Central memory CD4-positive, alpha-beta T cell (primary cell): ENCODE measurements at places on chromosomes 4 and X.

DNA sequence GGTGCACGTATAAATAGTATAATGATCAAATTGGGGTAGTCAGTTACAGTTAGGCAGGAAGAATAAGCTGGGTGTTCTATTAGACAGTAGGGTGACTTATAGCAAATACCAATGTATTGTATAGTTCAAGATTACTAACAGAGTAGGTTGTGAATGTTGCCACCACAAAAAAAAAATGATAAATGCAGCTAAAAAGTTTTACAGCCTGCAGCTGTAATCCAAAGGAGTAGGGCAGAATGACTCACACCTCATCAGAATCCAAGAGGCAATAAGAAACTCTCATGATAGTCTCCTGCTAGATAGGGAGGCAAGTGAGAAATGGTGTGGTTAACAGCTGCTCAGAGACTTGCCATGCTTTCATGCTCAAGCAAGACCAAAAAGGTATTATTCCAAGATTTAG is 19.6 kb upstream of the TCEAL4 start:
- DNase-seq: no peak

DNA sequence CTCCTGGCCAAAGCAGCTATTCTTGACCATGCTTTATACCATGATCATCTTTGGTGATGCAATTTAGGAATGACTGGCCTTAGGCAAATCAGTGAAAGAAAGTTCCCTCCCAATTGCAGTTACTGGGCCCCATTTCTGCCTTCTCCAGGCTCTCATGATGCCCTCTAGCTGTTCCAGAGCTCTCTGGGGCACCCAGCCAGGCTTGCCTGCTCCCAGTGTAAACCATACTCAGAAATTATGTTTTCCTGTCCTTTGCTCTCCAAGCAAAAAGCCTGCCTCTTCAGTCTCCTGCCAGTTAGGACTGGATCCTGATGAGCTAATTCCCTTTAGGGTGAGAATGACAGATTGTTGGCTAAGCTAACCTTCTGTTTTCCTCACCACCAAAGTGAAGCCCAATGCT is 85.3 kb upstream of the RBPJ start:
- DNase-seq: no peak

GRCh38 chr4:128524311-128524710 is 236.7 kb upstream of the PGRMC2 start:
- no peak for DNase-seq

GRCh38 chr4:143252478-143252877 is 67.8 kb downstream of the USP38 start:
- DNase-seq: no peak

- no peak for DNase-seq
Measured at GRCh38 chr4:24729119-24729730, 66.1 kb upstream of the SOD3 start.

- DNase-seq: no peak
Measured at GRCh38 chr4:112343330-112344080, 46.3 kb downstream of the ALPK1 start.

DNA sequence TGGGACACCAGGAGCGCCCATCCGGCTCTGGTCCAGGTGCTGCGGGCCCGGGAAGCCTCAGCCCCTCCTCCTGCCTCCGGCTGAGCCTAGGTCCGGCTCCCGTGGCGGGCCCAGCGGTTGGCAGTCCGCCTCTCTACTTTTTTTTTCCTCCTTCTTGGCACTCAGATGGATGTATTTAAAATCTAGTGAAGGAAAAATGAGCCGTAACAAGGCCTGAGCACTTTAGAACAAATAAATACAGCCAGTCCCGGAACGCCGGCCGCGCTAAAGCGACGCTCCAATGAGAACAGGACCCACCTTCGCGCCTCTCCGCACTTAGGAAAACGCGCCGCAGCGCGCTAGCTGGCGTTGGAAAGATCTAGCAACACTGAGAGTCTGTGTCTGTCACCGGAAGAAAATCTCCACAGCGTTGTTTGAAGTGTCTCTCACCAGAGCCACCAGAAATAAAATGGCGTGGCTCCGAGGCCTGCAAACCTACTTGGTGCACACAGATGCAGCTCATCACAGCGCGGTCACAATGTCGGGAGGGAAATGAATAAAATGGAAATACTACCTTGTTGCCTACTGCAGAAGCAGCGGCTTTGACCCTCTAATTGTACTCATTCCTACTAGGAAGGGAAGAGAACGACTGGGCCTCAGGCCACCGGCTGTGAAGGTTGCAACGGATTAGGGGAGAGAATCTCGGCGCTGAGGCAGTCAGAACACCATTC is 4.7 kb downstream of the NEUROG2 start:
- DNase-seq: no peak

GRCh38 chrX:69128588-69128987 is 36.7 kb downstream of the PJA1 start:
- DNase-seq: no peak

GRCh38 chr4:83875437-83875836 is 339.5 kb downstream of the GPAT3 start:
- no peak for DNase-seq

DNA sequence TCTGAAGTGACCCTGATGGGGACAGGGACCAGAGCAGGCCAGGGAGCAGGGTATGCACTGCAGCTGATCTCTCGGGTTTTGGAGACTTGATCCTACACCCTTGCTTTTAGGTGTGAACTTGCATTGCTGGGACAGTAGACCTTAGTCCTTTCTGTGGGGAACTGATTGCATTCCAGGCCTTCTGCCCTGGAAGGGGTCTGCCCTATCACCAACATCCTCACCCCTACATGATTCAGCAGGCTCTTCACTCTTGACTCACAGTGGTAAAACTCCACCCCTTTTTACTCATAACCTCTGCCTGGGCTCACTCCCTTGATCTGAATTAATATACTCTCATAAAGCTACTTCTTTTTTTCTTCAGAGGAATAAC is 6.6 kb upstream of the DDX60L start:
- DNase-seq: no peak

- no peak for DNase-seq
Measured at GRCh38 chrX:48107717-48108116, 22.7 kb upstream of the SPACA5B start.

GRCh38 chr4:10891866-10892265 is 207.3 kb upstream of the CLNK start:
- no peak for DNase-seq

DNA sequence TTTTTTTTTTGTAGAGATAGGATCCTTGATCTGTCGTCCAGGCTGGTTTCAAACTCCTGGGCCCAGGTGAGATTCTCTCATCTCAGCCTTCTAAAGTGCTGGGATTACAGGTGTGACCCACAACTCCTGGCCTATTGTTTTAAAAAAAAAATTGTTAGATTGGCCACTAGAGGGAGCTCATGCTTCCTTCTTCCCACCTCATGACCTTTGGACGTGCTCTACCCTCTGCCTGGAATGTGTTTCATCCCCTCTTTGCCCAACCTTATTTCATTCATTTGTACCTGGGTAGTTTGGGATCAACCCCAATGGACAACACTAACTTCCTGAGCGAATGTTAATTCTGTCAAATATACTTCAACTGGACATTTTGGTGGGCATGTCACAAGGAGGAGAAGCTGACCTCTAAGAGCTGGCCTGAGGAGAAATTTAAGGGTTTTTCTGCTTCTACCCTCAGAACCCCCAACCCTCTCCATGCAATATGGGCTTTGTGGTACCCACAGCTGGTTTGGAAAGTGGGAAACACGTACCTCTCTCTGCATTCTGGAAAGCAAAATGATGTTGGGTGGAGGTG is 6.4 kb downstream of the PPEF2 start:
- peak; percentile 7 for DNase-seq

DNA sequence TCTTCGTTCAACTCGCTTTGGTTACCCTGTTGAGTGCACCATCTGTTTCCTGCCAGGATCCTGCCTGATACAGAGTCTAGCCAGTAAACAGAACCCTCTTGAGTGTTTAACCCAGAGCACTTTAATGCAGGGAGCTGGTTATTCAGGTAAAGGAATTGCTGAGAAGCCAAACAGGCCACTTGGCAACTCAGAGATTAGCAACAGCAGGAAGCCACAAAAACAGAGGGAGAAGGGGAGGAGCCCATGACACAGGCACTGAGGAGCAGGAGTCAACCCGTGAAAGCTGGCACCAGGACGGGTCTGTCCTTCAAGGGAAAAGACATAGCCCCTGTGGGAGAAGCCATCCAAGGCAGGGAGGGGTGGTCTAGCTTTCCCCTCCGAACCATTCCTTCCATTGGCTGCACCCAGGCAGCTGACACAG is 641.4 kb downstream of the ZNF674 start:
- no peak for DNase-seq
